ENCODE measurements at places on chromosomes 2 and 18.

DNA sequence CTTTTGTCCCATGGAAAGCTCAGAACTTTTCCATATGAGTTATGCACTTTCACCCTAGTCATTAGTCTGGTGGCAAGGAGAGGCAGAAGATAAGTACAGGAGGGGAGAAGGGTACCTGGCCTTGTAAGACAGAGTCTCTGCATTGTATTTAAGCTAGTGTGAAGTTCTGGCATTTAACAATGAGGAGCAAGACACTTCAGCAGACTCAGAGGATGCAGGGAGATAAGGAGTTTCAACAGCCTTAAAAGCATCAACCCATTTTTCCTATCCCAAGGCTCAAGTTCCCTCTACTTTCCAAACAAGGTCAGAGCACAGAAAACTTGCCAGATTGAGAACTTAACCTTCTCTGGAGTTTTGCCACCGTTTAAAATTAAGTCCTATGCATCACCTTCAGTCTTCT lies 348.2 kb upstream of the VRK2 start:
- no peak for DNase-seq

DNA sequence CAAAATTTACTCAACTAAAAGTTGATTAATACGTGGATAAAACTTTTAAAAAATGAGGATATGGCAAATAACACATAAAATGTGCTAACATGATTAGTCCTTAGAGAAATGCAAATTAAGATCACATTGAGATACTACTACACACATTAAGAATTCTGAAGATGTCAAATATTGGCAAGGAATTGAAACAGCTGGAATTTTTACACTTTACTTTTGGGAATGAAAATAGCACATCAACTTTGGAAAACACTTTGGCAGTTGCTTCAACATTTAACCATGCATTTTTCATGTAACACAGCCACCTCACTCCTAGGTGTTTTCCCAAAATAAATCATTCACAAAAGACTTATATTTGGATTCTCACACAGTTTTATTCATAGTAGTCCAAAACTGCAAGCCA lies 687.9 kb upstream of the SETBP1 start:
- DNase-seq: no peak

DNA sequence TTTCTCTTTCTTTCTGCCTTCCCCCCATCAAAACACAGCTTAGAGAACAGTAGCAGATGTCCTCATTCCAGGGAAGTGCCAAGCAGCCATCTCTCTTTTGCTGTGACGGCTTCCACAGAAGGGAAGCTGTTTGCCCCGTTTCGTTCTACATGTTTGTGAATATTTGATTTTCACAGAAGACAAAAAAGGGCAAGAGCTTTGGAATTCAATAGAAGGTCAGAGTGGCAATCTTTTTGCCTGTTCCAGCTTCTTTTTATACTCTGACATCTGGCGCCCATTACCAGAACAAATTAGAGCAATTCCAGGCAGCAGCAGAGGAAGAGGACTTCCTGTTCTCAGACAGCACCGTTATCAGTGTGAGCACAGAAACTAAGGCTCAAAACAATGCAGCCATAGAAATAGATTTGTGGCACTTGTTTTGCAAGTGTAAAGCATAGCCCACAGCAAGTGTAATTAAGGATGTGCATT lies 79.0 kb upstream of the CDH19 start:
- DNase-seq: peak; percentile 0

DNA sequence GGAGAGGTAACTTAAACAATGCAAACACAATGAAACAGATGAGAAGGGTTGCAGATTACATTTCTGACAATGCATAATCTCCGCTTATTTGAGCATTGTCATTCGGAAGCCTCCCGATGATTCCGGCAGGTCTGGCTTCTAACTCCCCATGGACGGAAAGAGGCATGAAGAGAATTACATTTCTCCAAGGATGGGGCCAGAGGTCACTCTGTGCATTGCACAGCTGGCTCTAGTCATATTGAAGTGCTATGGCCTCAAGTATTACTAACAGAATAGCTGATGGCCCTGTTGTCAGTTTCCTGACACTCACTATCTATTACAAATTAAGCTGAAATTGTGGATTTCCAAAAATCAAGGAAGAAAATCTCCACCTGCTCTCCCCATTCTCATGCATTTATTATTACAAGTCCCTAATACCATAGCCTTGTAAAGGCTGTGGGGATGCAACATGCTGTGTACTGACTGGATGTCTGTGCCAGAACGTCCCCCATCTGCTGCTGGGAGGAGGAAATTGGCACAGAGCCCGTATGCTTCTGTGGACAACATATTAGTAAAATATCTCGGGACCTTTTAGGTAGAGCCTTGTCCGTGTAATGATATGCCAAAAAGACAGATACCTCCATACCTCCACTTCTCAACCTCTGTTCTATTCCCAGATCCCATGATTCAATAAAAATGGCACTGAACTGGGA lies 168.1 kb downstream of the SETBP1 start:
- no peak for DNase-seq

DNA sequence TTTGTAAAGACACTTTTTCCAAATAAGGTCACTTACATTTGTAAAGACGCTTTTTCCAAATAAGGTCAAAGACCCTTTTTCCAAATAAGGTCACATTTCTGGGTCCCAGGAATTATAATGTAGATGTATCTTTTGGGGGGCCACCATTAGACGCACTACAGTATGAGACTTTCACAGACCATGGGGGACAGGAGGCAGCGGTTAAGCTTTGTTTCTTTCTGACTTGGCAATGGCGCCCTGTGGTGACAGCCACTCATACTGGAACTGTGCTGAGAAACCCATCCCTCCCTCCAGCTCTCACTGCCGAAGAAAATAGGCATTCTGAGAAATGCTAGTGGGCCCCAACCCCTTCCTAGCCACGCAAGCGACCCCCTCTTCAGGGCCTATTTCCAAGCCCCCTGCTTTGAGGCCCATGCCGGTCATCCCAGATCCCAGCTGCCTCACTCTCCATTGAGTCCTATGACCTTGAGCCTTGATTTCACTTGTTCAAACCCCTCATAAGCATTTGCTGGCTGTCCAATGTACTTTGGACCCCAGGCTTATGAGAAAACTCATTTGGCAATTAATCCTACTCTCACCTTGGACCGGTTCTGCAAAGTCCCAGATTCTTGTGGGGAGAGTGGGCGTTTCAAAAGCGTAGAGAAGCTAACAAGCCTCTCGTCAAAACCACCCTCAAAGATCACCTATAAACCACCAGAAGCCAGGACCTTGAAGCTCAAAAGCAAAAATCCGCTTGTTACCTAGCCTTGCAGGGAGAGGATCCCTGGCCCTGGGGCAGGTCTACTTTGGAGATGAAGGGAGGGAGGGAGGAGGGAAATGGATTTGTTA lies 11.3 kb upstream of the SPATA3 start:
- no peak for DNase-seq

- DNase-seq: peak; percentile 35
These were observed 185.9 kb downstream of the ZNF521 start for GRCh38 chr18:25166113-25166512.

GRCh38 chr2:26035090-26035743 lies 1.3 kb downstream of the RAB10 start:
- peak; percentile 52 for DNase-seq

GRCh38 chr2:172985139-172985892 lies 90.3 kb upstream of the MAP3K20 start:
- DNase-seq: peak; percentile 58

GRCh38 chr2:154120706-154121105 lies 249.0 kb downstream of the GALNT13 start:
- no peak for DNase-seq

- peak; percentile 57 for DNase-seq
These were observed 173.5 kb downstream of the FMNL2 start for GRCh38 chr2:152508446-152508845.

GRCh38 chr18:48453330-48454066 lies 44.3 kb upstream of the ZBTB7C start:
- DNase-seq: no peak

DNA sequence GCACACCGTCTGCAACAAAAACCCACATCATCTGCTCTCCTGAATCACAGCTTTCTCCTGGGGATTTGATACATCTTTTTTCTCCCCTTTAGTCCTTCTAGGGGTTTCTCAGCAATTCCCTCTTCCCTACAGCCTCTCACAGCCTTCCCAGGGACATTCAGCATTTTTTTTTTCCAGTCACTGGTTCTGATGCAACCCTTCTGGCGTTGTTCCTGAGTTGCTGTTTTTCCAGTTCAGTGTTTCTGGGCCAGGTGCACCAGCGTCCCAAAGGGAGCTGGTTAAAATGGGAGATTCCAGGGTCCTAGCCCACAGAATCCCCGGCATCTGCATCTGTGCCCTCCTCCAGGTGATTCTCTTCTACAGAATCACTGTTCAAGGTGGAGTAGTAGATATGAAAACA lies 36.1 kb downstream of the ADCY3 start:
- peak; percentile 63 for DNase-seq

DNA sequence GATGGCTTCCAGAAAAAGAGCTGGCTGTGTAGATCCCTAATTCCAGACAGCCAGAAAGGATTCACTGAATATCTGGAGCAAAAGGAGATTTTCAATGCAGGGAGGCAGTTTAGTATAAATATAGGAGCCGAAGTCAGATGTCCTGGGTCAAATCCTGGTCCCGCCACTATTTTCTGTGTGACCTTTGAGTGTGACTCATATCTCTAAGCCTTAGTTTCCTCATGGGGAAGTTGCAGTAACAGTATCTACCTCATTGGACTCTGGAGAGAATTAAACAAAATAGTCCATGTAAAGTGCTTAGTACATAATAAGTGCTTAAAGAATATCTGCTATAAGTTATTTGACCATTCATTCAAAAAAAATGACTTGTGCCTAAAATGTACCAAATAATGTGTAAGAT lies 52.1 kb upstream of the ITGA6 start:
- DNase-seq: no peak

DNA sequence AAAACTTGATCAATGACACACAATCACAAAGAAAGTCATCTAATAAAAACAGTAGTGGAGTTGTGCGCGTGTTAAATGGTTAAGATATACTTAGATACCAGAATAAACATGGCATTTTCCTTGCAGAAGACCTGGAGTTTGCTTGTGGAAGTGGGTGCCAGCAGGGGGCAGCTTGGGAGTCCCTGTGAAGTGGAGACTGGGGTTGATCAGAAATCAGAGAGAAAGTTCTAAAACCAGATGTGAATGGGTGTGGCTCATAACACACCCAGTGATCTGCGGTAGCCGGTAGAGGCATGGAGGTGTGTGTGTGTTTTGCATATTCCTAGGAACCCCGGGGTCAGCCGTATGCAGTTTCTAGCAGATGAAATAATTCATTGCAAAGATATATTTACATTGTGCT lies 300.1 kb upstream of the TRIB2 start:
- peak; percentile 79 for DNase-seq

DNA sequence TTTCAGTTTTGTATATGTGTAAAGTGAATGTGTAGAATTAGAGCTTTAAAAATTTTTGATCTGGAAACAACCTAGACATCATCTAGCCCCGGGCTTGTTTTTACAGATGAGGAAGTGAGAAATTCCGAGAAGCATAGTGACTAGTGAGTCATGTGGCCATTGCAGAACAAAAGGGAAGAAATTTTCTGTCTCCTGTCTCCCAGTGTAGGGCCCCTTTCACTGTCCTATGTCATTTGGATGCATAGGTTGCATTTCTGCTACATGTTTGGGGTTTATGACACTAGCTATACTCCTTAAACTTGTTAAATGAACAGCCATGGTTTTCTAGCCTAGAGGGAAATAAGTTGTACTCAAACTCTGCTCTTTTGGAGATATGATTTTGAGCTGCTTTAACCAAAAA lies 84.6 kb downstream of the PLCL1 start:
- peak; percentile 75 for DNase-seq

DNA sequence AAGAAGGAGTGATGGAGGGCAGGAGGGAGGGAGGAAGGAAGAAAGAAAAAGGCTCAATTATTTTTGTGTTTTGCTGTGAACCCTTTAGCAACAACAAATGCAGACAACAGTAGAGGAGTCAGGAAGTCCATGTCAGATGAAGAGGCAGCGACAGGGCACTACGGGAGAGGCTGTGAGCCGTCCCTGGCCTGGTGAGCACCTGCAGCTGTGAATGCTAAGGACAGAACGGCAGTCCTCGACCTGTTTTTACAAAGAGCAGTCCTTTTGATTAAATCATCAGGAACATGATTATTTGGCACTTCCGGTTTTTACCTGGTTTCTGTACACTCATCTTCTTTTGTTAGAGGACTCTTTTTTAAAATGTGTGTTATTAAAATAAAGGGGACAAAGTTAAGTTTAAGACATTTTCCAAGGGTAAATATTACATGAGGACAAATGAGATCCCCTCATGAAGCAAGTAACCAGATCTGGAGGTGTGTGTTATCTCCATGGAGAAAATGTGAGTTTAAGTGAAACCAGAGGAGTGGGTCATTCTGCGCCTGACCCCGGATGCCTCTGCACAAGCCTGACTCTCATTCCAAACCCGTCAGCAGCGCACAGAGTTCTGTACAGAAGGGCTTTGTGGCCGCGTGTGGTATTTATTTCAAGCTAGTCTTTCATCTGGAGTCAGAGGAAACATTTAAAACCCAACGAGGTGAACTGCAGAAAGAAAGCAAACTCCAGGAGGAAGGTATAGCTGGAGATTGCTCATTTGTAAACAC lies 492.5 kb downstream of the SOX11 start:
- no peak for DNase-seq

DNA sequence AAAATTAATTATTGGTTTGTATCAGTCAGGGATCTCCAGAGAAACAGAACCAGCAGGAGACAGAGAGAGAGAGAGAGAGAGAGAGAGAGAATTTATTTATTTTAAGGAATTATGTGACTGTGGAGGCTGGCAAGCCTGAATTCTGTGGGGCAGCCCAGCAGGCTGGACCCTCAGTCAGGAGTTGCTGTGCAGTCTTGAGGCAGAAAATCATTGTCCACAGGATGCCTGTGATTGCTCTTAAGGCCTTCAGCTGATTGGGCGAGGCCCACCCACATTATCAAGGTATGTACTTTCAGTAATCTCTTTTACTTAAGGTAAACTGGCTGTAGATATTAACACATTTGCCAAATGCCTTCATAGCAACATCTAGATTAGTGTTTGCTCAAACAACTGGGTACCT lies 155.3 kb downstream of the SEPTIN10 start:
- DNase-seq: no peak

- no peak for DNase-seq
These were observed 199.0 kb upstream of the STK17B start for GRCh38 chr2:196370381-196370780.

- no peak for DNase-seq
These were observed 315.5 kb downstream of the RPRM start for GRCh38 chr2:153163055-153163454.

DNA sequence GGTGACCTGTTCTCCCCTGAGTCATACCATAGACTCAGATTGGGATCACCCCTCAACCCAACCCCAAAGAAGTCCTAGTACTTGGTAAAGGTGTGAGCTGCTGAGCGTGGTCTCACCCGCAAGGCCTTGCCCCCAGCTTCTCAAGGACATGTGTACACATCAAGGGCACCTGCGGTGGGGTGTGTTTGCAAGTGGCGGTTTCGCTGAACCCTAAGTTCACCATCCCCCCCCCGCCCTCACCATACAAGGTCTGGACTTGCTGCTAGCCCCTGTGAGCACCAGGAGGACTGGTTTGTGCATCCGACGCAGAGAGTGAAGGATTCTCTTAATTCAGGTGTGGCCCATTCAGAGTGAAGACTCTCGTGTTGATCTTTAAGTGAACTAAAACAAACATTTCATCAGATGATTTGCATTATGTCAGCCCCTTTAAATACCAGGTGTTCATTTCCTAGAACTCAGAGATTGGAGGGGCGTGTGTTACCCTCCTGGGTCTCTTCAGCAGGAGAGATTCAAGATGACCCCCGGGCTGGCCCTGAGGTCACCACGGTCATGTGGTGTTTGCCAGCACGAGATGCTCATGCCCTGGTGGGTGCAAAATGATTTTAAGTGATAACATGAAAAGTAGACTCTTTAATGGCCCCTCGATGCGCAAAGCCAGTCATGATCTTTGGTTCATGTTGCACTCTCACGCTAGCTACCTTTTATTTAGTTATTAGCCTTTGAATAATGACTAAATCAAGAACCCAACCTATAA lies 27.8 kb downstream of the MTERF4 start:
- DNase-seq: no peak

GRCh38 chr2:217834057-217834620 lies 168.7 kb downstream of the TNS1 start:
- DNase-seq: no peak
